ENCODE measurements at places on chromosomes 11 and 22.

DNA sequence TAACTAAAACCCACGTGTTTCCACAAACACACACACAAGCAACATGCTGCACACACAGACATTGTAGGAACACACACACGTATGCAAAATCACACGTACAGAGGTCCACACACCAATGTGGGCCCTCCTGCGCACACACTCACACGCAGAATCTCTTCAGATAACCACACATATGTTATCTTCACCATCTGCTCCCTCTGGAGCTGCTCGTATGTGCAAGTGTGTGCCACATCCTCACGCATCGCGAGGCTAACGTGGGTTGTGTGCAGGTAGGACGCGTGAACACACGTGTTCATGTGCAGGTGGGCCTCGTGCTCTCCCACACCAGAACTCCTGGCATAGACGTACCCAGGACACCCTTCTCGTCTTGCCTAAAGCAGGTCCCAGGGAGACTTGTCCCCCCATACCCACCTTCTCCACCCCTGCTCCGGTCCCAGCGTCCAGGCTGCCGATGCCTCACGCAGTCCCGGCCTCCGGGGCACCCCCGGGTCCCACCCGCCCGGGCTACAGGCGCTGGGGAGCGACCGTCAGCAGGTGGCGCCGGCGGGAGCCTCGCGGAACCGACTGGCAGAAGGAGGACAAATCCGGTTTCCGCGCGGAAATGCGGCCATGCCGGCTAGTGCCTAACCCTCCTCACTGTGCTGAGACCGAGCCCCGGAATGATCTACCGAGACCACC, 10.3 kb upstream of the IGSF9B start:
- H3K27me3 ChIP-seq: no peaks in the 10 kb centered on the region
- peak; percentile 83 for DNase-seq
- H3K4me3 ChIP-seq: peak overlapping the region; percentile 15
- H3K36me3 ChIP-seq: no peaks in the 10 kb centered on the region

DNA sequence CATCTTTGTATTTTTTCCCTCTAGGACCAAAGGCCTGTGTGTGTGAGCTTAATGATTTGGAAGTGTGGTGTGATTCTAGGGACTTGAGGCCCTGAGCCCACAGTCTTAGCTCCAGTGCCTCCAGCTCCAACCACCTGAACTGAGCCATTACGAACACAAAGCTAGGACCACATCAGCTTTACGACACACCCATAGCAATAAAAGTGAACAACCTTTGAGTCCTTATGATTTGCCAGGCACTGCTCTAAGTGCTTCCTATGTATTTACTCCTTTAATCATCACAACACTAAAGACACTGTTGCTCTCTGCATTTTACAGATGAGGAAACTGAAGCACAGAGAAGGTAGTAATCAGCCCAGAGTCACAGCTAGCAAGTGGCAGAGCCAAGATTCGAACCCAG, 126.4 kb downstream of the EHF start:
- H3K4me3 ChIP-seq: no peak overlapping the region
- no peak for DNase-seq
- H3K4me1 ChIP-seq: no peaks in the 10 kb centered on the region
- H3K27ac ChIP-seq: no peak overlapping the region

GRCh38 chr22:40434745-40435144, 64.4 kb downstream of the SGSM3 start:
- H3K36me3 ChIP-seq: no peaks in the 10 kb centered on the region
- no peak overlapping the region for H3K27ac ChIP-seq
- no peaks in the 10 kb centered on the region for H3K27me3 ChIP-seq
- DNase-seq: no peak

GRCh38 chr11:58592760-58593472, 14.1 kb downstream of the ZFP91 start:
- no peak for DNase-seq
- no peaks in the 10 kb centered on the region for H3K36me3 ChIP-seq
- H3K27ac ChIP-seq: no peak overlapping the region
- H3K4me1 ChIP-seq: no peaks in the 10 kb centered on the region
- no peak overlapping the region for H3K4me3 ChIP-seq

GRCh38 chr11:47186076-47186699, at the start of gene PACSIN3:
Gene PACSIN3 (minus strand): TSS chr11:47186434. CDS start chr11:47182727, 3,707 bp downstream.
- peak within 1 kb of the TSS; percentile 96 for H3K4me3 ChIP-seq
- H3K4me1 ChIP-seq: peaks cover 15% of the 10 kb centered on the region
- H3K36me3 ChIP-seq: no peaks in the 10 kb centered on the region
- H3K27ac ChIP-seq: peak within 1 kb of the TSS; percentile 98

- no peak overlapping the region for H3K4me3 ChIP-seq
- no peaks in the 10 kb centered on the region for H3K27me3 ChIP-seq
- no peaks in the 10 kb centered on the region for H3K36me3 ChIP-seq
- no peak for DNase-seq
- no peak overlapping the region for H3K27ac ChIP-seq
Measured at GRCh38 chr11:106785913-106786650, 232.2 kb downstream of the GUCY1A2 start.

GRCh38 chr22:34414467-34415440, 494.5 kb upstream of the LARGE1 start:
- H3K27ac ChIP-seq: no peak overlapping the region
- peaks cover 6% of the 10 kb centered on the region for H3K4me1 ChIP-seq
- H3K36me3 ChIP-seq: no peaks in the 10 kb centered on the region
- no peak overlapping the region for H3K4me3 ChIP-seq
- DNase-seq: peak; percentile 98

DNA sequence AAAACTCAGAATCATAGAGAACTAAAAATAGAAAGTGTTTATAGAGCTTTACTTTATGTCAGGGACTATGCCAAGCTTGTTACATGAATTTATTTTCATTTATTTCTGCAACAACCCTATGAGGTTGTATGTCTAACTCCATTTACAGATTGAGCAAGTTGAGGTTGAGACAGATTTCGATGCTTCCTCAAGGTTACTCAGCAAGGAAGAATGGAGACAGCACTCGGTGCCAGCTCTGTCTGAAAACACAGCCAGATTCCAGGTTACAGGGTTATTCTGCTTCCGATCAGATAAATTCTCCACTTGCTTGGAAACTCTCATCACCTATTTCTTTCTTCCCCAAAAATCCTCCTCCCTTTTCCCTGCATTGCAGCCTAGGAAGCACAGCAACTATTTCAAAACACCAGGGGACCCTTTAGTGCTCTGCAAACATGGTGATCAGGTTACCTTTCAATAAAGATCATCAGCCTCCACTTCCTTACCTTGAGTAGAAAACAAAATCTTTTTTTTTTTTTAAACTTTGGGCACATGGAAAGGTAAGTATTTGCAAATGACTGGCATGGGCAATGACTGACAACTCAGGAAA, 7.0 kb downstream of the MMP3 start:
- H3K36me3 ChIP-seq: no peaks in the 10 kb centered on the region
- peaks cover 18% of the 10 kb centered on the region for H3K4me1 ChIP-seq
- no peaks in the 10 kb centered on the region for H3K27me3 ChIP-seq
- H3K4me3 ChIP-seq: no peak overlapping the region

DNA sequence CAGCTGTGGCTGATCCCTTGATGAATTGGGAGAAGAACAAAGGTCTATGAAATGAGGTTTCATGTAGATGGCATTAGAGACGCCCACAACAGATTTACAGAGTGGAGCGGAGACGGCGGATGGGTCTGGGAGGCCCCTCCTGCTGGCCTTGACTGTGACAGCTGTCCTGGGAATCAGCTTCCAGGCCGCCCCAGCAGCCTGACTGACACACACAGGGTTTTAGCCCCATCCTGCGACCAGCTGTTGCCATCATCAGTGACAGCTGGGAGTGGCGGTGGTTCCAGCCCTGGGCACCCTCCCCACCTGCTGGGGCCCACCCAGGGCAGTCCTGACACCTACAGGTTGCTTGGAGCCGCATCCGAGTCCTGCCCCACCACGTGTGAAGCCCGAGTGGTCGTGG, 64.0 kb upstream of the PPP6R3 start:
- H3K27me3 ChIP-seq: no peaks in the 10 kb centered on the region
- H3K27ac ChIP-seq: no peak overlapping the region
- H3K4me1 ChIP-seq: no peaks in the 10 kb centered on the region

DNA sequence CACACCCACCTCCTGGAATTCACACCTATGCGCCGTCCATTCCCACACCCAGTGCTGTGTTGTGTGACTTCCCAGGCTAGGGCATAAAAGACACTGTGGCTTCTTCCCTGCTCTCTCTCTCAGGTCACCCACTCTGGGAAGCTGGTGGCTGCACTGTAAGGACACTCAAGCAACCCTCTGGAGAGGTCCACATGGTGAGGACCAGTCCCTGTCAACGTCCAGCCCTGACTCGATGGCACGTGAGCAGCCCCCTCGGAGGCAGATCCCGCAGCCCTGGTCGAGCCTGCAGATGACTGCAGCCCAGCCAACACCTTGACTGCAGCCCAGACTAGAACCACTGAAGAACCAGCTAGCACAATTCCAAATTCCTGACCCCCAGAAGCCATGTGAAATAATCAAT, 16.2 kb downstream of the CBX7 start:
- no peaks in the 10 kb centered on the region for H3K36me3 ChIP-seq
- H3K4me1 ChIP-seq: peaks cover 4% of the 10 kb centered on the region
- no peak overlapping the region for H3K4me3 ChIP-seq

GRCh38 chr11:117094776-117095175, 3.5 kb downstream of the SIK3 start:
- DNase-seq: peak; percentile 34
- no peak overlapping the region for H3K4me3 ChIP-seq
- no peaks in the 10 kb centered on the region for H3K27me3 ChIP-seq
- peaks cover 23% of the 10 kb centered on the region for H3K4me1 ChIP-seq

GRCh38 chr11:73306069-73306841, 1.8 kb upstream of the ARHGEF17 start:
- H3K4me1 ChIP-seq: peaks cover 7% of the 10 kb centered on the region
- peak overlapping the region; percentile 89 for H3K4me3 ChIP-seq
- H3K27me3 ChIP-seq: peaks cover 26% of the 10 kb centered on the region
- H3K27ac ChIP-seq: no peak overlapping the region

DNA sequence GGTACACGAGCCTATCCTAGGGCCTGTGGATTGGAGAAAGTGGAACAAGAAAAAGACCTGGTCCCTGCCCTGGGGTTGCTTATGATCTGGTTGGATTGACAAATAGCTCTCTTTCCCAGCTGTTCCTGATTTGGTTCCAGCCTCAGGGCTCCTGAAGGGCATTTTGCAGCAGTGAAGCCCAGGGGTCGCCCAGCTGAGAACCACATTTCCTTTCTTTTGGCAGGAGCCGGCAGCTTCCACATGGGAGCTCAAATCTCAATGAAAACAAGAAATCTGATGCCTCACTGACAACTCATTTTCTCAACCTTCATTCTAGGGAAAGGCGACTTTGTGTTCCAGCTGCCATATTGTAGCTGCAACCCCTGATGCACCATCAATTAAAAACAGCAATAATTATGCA, 140.6 kb upstream of the CADM1 start:
- no peaks in the 10 kb centered on the region for H3K4me1 ChIP-seq
- DNase-seq: no peak
- no peak overlapping the region for H3K4me3 ChIP-seq
- H3K27me3 ChIP-seq: no peaks in the 10 kb centered on the region
- no peaks in the 10 kb centered on the region for H3K36me3 ChIP-seq
- no peak overlapping the region for H3K27ac ChIP-seq

DNA sequence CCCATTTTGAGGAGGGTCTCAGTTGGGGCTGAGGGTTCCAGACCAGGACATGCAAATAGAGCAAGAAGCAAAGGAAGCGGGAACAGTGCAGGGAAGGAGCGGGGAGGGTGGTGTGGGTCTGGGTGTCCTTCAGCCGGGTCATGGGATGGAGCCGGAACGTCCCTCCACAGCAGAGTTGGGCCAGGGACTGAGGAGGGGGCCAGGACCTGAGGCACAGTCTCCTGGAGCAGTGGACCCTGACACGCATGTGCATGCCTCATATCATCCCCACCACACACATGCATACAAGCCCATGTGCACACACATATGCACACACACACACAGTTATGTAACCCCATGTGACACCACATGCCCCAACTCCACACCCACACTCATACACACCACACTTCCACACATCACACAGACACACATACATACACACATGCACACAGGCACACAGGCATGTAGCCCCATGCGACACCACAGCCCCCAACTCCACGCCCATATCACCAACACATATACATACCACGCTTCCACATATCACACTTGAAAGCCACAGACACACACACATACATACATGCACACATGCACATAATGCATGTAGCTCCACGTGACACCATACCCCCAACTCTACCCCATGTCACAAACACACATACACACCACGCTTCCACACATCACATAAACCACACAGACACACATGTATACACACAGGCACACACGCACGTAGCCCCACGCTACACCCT, 1026.6 kb downstream of the BRD1 start:
- H3K4me3 ChIP-seq: no peak overlapping the region
- H3K27me3 ChIP-seq: no peaks in the 10 kb centered on the region
- H3K27ac ChIP-seq: no peak overlapping the region
- no peak for DNase-seq
- H3K36me3 ChIP-seq: no peaks in the 10 kb centered on the region

GRCh38 chr11:42598341-42598740, 713.5 kb upstream of the API5 start:
- no peak overlapping the region for H3K4me3 ChIP-seq
- no peaks in the 10 kb centered on the region for H3K27me3 ChIP-seq
- H3K4me1 ChIP-seq: peaks cover 28% of the 10 kb centered on the region
- no peak for DNase-seq

Data from GM23338 (cell line).